H1 (cell line): ENCODE measurements at places on chromosomes 2 and 18.

DNA sequence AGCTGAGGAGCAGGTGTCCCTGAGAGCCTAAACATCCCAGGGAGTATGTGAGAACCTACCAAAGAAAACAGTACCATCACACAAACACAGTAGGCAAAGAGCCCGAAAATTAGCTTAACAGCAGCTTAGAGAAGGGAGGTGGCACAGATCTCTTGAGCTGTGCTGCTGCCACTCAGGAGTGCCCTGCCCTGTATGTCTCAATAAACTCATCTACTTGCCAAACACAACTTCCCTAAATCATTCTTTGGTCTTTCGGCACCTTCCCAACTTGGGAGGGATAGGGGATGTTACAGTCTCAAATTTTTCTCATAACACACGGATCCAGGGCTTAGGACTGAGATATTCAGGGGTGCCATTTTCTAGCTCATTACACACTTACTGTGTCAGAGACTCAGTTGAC lies 45.3 kb upstream of the C1D start:
- no peaks in the 10 kb centered on the region for H3K36me3 ChIP-seq
- no peak for DNase-seq
- H3K4me1 ChIP-seq: no peaks in the 10 kb centered on the region

- peaks cover 17% of the 10 kb centered on the region for H3K4me1 ChIP-seq
- H3K27me3 ChIP-seq: no peaks in the 10 kb centered on the region
- H3K27ac ChIP-seq: no peak overlapping the region
- DNase-seq: peak; percentile 64
- H3K4me3 ChIP-seq: no peak overlapping the region
- no peaks in the 10 kb centered on the region for H3K36me3 ChIP-seq
These were observed 44.3 kb downstream of the MYCN start for GRCh38 chr2:15984368-15985255.

DNA sequence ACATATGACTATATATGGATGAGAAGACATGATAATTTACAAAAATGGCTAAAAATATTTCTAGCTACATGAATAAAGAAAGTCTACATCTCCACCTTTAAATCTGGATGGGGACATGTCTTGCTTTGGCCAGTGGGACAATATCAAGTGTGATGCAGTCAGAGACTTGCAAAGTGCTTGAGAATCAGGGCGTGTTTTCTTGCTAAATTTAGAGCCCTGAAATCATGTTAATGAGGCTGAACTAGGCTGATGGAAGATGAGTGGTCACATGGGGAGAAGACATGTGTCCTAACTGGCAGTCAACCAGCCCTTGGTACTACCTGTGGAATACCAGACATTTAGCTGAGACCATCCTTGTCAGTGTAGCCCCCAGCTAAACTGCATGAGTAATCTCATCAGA lies 278.5 kb upstream of the RGPD4 start:
- H3K27ac ChIP-seq: no peak overlapping the region
- no peaks in the 10 kb centered on the region for H3K27me3 ChIP-seq
- H3K4me1 ChIP-seq: no peaks in the 10 kb centered on the region
- DNase-seq: no peak
- no peaks in the 10 kb centered on the region for H3K36me3 ChIP-seq

- H3K4me1 ChIP-seq: peaks cover 8% of the 10 kb centered on the region
- H3K36me3 ChIP-seq: no peaks in the 10 kb centered on the region
- no peak for DNase-seq
These were observed 189.3 kb downstream of the SH3RF3 start for GRCh38 chr2:109318150-109318948.

DNA sequence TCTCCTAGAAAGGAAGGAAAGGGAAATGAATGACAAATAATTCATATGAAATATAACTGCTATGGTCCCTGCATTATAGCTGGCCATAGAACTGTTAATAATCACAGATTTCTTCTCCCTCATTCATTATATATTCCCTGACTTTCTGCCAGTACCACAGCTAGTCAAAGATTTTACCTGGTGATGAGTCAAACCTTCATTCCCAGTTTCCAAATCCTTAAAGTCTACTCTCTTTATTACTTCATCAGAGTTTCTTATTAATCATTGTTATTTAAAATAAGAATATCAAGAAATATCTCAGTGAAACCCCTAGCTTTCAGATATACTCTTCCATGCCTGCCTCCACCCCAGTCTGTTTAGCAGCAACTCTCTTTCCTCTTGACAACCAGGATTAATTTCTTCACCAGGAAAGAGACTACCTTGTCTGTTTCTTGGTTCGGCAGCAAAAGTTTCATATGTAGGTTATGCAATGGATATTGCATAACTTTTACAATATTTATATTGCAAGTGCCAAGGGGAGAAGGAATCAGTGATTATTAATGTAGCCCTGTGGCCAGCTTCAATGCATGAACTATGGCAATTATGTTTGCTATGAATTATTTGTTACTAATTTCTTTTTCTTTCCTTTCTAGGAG lies 533.8 kb downstream of the FBXO15 start:
- no peaks in the 10 kb centered on the region for H3K4me1 ChIP-seq
- DNase-seq: no peak
- no peaks in the 10 kb centered on the region for H3K36me3 ChIP-seq
- no peak overlapping the region for H3K27ac ChIP-seq
- no peaks in the 10 kb centered on the region for H3K27me3 ChIP-seq

- no peak for DNase-seq
- no peaks in the 10 kb centered on the region for H3K36me3 ChIP-seq
- H3K4me3 ChIP-seq: no peak overlapping the region
These were observed 80.2 kb upstream of the DNMT3A start for GRCh38 chr2:25421820-25422411.

GRCh38 chr18:10074110-10074509 lies 160.3 kb downstream of the VAPA start:
- DNase-seq: no peak
- no peak overlapping the region for H3K27ac ChIP-seq
- H3K4me1 ChIP-seq: peaks cover 2% of the 10 kb centered on the region
- H3K27me3 ChIP-seq: no peaks in the 10 kb centered on the region
- no peaks in the 10 kb centered on the region for H3K36me3 ChIP-seq

DNA sequence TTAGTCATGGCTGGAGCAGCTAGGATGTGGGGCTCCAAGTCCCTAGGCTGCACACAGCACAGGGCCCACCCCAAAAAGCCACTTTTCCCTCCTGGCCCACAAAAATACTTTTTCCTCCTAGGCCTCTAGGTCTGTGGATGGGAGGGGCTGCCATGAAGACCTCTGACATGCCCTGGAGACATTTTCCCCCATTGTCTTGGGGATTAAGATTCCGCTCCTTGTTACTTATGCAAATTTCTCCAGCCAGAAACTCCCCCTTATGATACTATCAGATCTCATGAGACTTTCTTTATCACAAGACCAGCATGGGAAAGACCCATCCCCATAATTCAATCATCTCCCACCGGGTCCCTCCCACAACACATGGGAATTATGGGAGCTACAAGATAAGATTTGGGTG lies 125.9 kb downstream of the ESCO1 start:
- no peaks in the 10 kb centered on the region for H3K27me3 ChIP-seq
- no peak overlapping the region for H3K27ac ChIP-seq
- H3K4me3 ChIP-seq: no peak overlapping the region
- DNase-seq: no peak
- H3K36me3 ChIP-seq: no peaks in the 10 kb centered on the region; the same call in 1 of the 2 replicates

DNA sequence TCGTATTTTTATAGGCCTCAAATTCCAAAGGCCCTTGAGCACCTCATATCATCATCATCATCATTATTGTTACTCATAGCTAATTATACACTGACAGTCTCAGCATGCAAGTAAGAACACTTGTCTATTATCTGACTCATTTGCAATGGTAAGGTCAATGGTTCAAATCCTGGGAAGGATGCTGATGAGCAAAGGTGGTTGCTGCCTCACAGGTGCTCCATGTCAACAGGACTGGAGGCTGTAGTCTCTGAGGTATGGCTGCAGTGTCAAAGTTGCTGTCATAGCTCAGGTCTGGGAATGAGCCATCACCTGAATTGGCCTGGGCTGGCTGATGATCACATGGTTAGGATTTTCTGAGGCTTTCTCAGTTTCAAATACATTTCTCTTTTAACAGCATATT lies 379.3 kb downstream of the BCL11A start:
- DNase-seq: no peak
- H3K4me3 ChIP-seq: no peak overlapping the region
- H3K27me3 ChIP-seq: no peaks in the 10 kb centered on the region
- no peak overlapping the region for H3K27ac ChIP-seq

DNA sequence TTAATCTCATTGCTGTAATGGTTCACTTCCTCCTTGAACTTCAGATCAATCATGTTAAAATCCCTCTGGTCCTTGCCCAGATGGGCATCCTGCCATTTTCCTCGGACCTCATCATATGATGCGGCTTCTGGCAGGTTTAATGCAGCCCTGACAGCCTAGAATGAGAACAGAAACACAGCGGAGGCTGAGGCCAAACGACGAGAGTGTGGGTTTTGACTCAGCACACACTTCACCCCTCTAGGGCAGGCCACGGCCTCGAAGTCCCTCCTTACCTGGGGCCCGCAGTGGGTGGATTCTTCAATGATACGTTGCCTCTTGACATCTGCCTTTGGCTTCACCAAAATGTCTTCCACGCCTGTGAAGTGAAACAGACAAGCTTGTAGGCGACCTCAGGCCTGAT lies 56.8 kb downstream of the POLR1A start:
- DNase-seq: no peak
- peaks cover 82% of the 10 kb centered on the region for H3K36me3 ChIP-seq
- no peaks in the 10 kb centered on the region for H3K27me3 ChIP-seq
- no peak overlapping the region for H3K27ac ChIP-seq
- no peak overlapping the region for H3K4me3 ChIP-seq

GRCh38 chr2:28521663-28522062 lies 25.8 kb downstream of the PLB1 start:
- H3K36me3 ChIP-seq: no peaks in the 10 kb centered on the region
- no peak for DNase-seq
- no peak overlapping the region for H3K4me3 ChIP-seq
- no peaks in the 10 kb centered on the region for H3K27me3 ChIP-seq
- H3K4me1 ChIP-seq: no peaks in the 10 kb centered on the region
- no peak overlapping the region for H3K27ac ChIP-seq

- H3K36me3 ChIP-seq: no peaks in the 10 kb centered on the region
- no peak overlapping the region for H3K4me3 ChIP-seq
- no peaks in the 10 kb centered on the region for H3K4me1 ChIP-seq
- H3K27ac ChIP-seq: no peak overlapping the region
- no peaks in the 10 kb centered on the region for H3K27me3 ChIP-seq
- no peak for DNase-seq
These were observed 12.3 kb upstream of the KCNJ3 start for GRCh38 chr2:154686162-154686561.

DNA sequence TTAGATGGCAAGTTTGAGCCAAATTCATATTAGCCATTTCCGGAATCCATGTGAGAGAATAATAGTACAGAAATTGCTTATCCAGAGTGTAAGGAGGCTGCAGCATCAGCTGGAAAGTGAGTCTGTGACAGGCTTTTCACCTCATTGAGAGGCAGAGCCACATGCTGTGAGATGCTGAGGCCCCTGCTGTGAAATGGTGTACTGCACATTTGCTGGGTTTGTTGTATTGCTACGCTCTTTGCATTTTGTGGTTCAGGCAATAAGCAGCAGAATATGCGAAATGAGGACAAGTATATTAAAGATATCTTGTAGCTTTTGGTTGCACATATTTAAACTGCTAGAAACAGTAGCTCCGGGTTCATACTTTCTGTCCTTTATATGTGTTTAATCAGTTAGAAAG lies 37.0 kb downstream of the NABP1 start:
- DNase-seq: no peak
- H3K27me3 ChIP-seq: no peaks in the 10 kb centered on the region
- H3K36me3 ChIP-seq: no peaks in the 10 kb centered on the region
- no peaks in the 10 kb centered on the region for H3K4me1 ChIP-seq
- H3K27ac ChIP-seq: no peak overlapping the region

GRCh38 chr2:184322615-184323014 lies 275.7 kb upstream of the ZNF804A start:
- H3K4me3 ChIP-seq: no peak overlapping the region
- H3K27me3 ChIP-seq: no peaks in the 10 kb centered on the region
- DNase-seq: no peak

DNA sequence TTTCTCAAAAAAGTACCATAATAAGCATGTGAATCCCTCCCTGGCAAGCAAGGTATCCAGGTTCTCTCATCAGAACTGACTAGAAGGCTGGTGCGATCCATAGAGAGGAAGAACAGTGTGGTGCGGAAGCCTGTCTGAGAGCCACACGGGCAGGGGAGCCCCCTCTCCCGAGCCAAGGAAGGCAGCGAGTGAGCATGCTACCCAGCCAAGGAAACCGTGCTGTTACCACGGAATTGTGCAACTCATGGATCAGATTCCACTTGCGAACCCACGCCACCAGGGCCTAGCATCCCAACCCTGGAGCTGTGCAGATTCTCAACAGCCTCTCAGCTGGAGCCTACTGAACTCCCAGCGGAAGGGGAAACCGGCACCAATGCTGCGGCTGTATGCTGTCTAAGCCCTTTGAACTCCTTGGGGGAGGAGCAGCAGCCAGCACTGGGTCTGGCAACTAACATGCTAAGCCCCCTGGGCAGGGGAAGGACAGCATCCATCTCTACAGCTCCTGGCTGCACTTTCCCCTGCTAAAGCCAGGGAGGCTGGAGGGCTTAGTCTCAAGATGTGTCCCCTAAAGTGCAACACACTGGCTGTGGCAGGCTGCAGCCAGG lies 823.1 kb downstream of the EPHA4 start:
- no peak for DNase-seq
- H3K27me3 ChIP-seq: no peaks in the 10 kb centered on the region
- H3K4me3 ChIP-seq: no peak overlapping the region

DNA sequence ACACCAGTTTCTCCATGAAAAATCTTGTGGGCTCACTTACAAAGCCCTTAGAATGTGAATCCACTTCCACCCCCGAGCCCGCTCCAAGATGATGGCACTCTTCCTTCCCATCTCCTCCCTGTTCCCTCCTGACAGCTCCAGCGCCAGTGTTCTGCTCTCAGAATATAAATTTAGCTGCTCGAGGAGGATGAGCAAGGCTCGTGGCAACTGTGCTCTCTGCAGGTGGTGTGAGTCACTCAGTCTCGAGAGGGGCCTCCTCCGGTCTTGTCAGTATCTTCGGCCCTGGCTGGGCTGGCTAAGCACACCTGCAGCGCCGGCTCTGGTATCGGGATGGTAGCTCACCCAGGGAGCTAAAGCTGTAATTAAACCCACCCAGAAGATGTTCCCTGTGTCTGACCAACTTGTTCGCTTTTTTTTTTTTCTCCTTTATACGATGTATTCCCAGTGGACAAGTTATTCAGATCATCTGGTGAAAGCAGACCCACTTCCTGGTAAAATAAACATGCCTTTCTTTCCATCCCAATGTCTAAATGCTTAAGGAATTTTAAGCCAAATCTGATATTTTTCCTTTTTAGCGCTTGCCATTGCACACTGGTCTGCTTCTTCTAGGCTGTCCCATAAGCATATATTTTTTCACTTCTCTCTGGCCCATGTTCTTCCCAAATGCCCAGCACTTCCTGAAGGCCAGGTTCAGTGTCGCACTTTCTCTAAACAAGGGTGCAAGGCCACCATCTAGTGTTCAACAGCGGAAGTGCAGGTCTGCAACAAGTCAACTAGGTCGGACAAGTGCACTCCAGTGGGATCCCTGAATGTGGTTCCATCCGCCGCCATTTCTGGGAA lies 31.4 kb upstream of the YPEL5 start:
- DNase-seq: peak; percentile 93
- H3K27me3 ChIP-seq: no peaks in the 10 kb centered on the region
- no peaks in the 10 kb centered on the region for H3K36me3 ChIP-seq
- H3K4me3 ChIP-seq: no peak overlapping the region
- no peak overlapping the region for H3K27ac ChIP-seq
- peaks cover 4% of the 10 kb centered on the region; the same call in 1 of the 2 replicates for H3K4me1 ChIP-seq
